Activated naive CD4-positive, alpha-beta T cell (primary cell): ENCODE measurements at places on chromosomes 2 and 18.

GRCh38 chr18:27695052-27695451 lies 481.9 kb downstream of the CDH2 start:
- DNase-seq: no peak

- DNase-seq: no peak
These were observed 67.9 kb downstream of the BIRC6 start for GRCh38 chr2:32424739-32425138.

DNA sequence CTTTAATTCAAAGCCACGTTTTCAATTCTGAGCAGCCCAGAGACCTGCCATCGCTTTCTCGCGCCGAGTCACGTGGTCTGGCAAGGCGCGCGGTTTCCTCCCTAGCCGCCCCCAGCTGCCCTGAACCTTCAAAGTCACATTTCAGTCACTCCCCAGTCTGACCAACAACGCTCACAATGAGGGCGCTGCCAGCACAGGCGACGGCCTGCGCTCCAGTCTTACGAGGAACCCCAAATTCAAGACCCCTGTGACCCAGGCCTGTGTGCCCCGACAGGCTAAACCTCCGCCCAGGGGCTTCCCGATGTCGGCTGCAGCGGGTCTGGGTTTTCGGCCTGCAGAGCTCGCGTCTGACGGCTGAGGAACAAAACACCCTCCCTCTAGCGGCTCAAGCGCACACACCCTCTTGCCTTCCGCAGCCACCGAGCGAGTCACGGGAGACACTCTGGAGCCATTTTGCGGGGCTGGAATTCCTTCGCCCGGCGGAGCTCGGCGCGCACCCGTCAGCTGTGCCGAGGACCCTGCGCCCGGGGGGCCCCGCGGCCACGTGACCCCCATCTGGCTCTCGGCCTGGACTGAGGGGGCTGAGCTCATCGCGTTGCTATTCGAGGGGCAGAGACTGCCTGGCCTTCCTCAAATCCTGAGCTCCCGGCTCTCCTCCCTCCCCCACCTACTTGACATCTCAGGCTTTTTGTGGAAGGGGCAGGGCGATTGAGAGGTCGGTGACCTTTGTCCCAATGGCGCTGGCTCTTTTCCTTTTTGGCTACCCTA lies 69.9 kb upstream of the ITGB6 start:
- DNase-seq: peak; percentile 43

DNA sequence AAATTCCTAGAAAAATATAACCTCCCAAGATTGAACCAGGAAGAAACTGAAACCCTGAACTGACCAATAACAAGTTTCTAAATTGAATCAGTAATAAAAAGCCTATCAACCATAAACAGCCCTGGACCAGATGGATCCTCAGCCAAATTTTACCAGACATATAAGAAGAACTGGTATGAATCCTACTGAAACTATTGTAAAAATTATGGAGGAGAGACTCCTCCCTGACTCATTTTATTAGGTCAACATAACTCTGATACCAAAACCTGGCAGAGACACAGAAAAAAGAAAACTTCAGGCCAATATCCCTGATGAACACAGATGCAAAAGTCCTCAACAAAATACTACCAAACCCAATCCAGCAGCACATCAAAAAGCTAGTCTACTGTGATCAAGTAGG lies 11.3 kb downstream of the NT5C1B start:
- no peak for DNase-seq

GRCh38 chr2:120480903-120481445 lies 135.0 kb downstream of the INHBB start:
- no peak for DNase-seq

- no peak for DNase-seq
These were observed 29.8 kb upstream of the ACTG2 start for GRCh38 chr2:73862987-73863386.

DNA sequence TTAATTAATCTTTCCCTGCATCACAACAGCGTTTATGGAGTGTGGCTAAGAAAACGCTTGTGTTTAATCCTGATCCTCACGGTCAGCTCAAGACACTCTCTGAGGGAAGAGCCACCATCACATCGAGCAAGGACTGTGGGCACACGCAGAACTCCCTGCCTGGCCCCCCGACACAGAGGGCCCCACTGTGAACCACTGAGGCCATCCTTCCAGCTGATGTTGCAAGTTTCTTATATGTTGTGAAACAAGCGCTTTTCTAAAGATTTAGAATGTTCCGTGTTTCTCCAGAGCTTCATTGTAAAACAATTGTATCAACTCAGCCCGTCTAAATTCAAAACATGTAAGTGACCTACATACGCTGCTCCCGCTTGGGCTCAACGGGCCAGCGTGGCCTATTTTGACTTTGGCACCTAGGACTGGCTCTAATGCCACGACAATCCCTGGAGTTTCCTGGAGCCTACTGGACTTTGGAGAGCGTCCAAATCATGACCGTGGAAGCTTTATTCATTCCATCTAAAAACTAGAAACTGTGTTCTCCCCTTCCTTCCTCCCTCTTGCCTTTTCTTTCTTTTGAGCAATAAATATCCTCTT lies 34.9 kb downstream of the SERPINE2 start:
- DNase-seq: no peak

- DNase-seq: no peak
These were observed 13.4 kb upstream of the TLK1 start for GRCh38 chr2:171174075-171174474.

- DNase-seq: no peak
These were observed 271.7 kb downstream of the ASXL3 start for GRCh38 chr18:33849731-33850130.

DNA sequence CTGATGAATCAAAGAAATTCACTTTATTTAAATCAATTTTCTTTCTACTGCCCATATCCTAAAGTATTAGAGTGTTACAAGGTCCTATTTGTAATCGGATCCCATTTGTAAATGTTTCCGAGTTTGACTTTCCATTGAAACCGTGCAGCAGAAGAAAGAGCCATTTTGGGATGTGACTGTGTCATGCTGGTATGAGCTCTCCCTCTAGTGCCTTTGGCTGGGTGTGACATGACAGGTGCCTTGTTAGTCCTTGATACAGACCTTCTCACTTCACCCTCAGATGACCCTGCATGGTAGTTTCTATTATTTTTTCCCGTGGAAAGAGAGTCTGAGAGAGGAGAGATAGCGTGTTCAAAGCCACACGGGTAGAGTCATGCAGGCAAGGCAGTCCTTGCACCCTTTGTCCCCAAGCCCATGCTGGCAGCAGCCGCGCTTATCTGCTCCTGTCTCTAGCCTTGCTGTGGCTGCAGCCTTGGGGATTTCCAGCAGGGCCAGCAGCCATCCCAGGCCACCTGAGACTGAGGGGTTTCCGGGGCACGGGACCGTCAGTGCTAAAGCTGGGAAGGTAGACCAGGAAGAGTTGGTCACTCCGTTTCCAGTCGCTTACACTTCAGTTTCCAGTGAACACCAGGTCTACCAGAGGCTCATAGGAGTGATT lies 21.4 kb downstream of the CHMP1B start:
- no peak for DNase-seq

- no peak for DNase-seq
These were observed 7.3 kb downstream of the TGIF1 start for GRCh38 chr18:3457261-3457724.

DNA sequence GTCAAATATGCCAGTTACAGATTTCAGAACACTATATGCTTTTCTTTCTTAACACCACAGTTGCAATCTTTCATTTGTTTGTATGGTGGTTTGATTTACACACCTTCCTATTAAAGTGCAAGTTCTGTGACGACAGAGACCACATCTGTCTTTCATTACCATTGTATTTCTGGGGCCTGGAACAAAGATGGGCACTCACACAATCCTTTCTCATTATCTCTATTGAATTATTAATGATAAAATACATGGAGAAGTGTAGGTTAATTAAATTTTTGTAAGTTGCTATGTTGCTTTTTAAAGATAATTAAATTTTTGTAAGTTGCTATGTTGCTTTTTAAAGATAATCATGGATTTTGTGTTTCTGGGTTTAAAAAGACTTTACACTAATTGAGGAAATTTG lies 79.9 kb downstream of the KCTD18 start:
- no peak for DNase-seq

GRCh38 chr2:165587335-165587938 lies 117.9 kb downstream of the CSRNP3 start:
- DNase-seq: no peak

DNA sequence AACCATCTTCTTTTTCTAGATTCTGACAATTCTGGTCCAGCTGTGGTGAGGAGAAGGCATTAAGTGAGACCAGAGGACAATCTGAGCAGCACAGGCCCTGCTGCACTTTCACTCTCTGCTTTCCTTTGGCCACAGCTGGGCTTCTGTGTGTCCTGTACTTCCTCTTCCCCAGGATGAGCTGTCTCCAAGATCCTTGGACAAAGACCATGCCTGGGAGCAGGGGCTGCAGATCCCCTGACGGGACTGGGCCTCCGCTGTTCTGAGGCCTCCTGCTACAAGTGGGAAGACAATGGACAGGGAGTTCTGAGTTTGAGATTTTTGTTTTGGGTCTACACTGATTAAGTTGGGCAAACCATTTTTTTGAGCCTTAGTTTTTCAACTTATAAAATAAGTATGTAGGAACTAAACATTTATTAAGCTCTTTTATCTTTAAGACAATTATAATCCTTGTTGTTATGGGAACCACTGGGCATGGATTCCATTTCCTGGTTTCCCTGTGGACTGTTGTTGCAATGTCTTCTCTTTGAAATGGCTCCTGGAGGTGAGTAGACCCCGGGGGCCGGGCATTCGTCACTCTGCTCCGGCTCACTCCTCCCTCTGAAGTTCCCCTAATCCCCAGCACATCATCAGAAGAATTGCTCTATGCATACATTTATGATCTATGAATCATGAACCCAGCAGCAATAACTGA lies 266.6 kb downstream of the ACTR3 start:
- DNase-seq: no peak

- no peak for DNase-seq
These were observed 64.8 kb downstream of the DIPK1C start for GRCh38 chr18:74392323-74392722.

- DNase-seq: no peak
These were observed 1.0 kb downstream of the CYP26B1 start for GRCh38 chr2:72146347-72147302.

DNA sequence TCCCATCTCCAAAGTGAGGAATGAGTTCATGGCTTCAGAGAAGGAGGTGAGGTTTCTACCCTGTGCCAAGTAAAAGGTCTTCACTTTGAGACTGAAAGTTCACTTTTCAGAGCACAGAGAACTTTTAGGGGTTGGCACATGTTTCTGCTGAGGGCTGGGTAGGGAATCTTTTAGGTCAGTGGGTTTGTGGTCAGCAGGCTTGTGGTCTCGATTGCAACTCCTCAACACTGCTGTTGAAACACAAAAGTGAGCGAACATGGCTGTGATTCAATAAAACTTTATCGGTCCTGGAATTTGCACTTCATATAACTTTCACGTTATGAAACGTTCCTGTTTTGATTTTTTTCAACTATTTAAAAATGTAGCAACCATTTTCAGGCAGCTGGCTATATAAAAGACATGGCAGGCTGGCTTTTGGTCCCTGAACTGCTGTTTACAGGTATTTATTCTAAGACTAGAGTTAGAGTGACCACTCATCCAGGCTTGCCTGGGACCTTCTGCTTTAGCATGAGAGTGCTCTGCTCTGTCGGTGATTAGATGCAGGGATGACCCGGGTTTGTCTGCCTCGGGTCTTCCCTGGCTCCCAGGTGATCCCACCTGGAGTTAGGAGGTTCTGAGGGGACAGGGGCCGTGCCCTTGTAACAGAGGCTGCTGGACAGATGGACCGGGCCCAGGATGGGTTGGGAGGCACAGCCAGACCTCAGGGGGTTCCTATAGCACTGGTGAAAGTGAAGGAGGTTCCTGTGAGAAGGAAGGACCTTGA lies 62.7 kb upstream of the TAF1B start:
- DNase-seq: no peak

GRCh38 chr18:28657961-28658360 lies 481.0 kb upstream of the CDH2 start:
- no peak for DNase-seq

DNA sequence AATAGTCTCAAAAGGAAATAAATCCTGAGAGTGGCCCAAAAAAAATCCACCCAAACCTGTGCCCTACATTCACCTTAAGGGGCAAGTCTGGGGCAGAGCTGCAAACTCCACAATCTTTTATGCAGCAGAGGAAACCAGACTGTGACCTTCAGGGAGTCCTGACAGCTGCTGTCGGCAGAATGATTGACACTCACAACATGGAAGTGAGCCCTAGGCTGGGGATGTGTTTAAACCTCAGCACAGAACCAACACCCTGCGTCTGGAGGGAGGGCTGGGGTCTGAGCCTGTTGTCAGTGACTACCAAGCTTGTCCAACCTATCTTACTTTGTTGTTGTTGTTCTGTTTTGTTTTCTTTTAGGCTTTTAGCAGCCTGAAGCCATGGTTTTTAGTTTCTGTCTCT lies 39.6 kb downstream of the CRACDL start:
- DNase-seq: no peak
